Activated CD4-positive, alpha-beta T cell treated with anti-CD3 and anti-CD28 coated beads for 36 hours (primary cell): ENCODE measurements at places on chromosomes 3 and 15.

GRCh38 chr3:27708250-27708649 is 13.9 kb downstream of the EOMES start:
- DNase-seq, result no peak

- peak; percentile 75 for DNase-seq
These were observed at the start of gene SLC49A4 for GRCh38 chr3:122794779-122795673. SLC49A4 (plus strand) TSS chr3:122795069; CDS start chr3:122795193, 124 bp downstream.

GRCh38 chr15:100275641-100276040 is 66.1 kb downstream of the ADAMTS17 start:
- DNase-seq, result no peak

- no peak for DNase-seq
These were observed 32.9 kb downstream of the PIK3CA start for GRCh38 chr3:179181021-179181472.

DNA sequence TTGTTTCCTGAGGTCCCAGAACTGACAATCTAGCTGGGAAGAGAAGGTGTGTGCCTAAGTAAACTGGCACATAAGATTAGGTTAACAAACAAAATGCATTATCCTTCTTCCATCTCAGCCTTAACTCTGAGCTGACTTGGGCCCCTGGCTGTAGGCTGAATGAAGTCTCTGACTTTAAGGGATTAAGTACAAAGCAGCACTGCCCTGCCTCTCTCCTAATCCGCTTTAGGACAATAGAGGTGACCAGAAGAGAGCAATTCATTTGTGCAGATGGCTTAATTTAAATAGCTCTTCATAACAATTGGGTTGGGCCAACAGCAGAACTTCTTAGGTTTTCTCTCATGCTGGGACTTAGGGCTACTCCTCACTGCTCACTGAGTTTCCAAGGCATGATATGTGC is 181.6 kb upstream of the SOX14 start:
- no peak for DNase-seq

GRCh38 chr15:64568765-64569164 is 108.4 kb downstream of the ZNF609 start:
- no peak for DNase-seq

GRCh38 chr3:154776549-154777225 is 303.4 kb upstream of the MME start:
- DNase-seq, result no peak

GRCh38 chr3:188489639-188490405 is 335.9 kb downstream of the LPP start:
- no peak for DNase-seq

GRCh38 chr3:66200147-66200546 is 20.7 kb upstream of the SLC25A26 start:
- no peak for DNase-seq

DNA sequence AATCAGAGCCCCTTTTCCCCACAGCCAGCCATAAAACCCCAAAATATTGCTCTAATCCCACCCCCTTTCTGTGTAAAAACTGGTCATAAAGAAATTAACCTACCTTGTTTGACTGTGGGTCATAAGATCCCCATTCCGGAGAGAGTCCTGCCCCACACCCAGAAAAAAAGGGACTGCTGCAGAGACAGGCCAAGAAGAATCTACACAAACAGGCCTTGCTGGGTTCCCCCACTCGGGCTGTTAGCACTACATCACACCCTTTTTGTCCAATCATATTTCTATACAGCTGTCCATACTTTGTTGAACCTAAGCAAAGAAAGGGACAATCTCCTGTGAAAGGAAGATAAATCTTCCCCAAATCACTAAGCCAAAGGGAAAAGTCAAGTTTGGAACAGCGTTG is 84.4 kb upstream of the MFGE8 start:
- DNase-seq, result no peak

GRCh38 chr15:33443708-33444107 is 132.9 kb downstream of the RYR3 start:
- no peak for DNase-seq

- DNase-seq, result no peak
These were observed 19.8 kb downstream of the ST3GAL6 start for GRCh38 chr3:98782824-98783500.

- no peak for DNase-seq
These were observed 130.7 kb downstream of the LRTM1 start for GRCh38 chr3:54797111-54797510.

DNA sequence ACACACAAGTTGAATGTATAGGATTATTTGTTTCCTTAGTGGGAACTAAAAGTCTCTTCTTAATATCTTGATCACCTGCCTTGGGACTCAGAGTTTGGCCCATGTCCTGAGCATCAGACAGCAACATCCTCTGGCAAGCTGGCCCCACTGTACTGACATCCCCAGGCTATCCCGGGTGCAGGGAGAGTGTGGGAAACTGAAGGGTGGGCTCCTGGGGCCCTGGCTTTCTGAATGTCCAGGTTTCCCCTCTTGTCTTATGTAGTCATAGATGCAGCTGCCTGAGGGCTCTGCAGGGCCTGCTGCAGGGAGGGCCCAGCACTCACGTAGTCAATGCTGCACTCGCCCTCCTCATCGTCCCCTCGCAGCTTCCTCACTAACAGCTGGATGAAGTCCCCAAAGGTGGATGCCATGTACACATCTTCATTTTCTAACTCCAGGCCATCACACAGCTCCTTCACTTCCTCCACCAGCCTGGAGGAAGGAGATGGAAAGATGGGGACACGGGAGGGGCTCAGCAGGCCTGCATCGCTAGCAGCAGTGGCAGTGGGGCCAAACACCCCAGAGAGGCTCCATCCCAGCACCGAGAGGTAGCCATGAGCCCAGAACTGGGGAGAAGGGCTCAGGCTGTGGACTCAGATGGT is 42.8 kb downstream of the ALDH1L1 start:
- no peak for DNase-seq

GRCh38 chr3:158098309-158098639 is 7.9 kb downstream of the SHOX2 start:
- no peak for DNase-seq

GRCh38 chr3:138833899-138834595 is 681 bp downstream of the PIK3CB start:
- peak; percentile 73 for DNase-seq

DNA sequence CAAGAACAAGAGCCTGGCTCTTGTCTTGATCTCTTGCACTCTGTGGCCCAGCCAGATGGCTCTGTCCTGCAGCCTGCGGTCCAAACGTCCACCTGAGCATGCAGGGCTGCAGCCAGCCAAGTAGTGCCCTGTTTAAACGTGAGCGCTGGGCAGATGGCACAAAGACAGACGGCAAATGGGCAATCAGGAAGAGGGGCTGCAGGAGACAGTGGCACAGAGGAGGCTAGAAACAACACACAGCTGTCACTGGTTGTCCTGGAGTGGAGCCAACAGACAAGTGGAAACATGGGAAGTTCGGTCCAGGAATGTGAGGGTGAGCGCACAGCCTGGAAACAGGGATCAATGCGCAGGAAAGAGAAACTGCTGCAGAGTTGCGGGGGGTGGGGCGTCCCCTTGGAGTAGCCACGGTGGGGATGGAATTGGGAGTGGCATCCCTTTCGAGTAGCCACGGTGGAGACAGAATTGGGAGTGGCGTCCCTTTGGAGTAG is 10.7 kb upstream of the ZXDC start:
- DNase-seq, result no peak

DNA sequence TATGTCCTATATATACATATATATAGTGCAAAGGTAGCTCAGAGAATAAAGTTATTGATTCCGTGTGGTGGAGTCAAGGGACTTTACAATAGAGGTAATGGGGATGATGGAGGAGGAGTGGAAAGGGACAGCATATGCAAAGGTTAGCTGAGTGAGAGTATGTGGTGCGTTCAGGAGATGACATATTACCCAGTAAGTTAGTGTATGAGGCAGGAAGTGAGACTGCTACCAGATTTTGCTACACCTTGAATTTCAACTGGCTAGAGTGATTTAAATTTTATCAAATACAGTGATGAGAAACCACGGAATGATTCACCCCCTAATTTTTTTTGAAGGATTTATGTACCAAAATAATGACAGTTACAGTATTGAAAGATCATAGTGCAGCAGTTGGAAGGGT is 2.8 kb downstream of the ACTL6A start:
- DNase-seq, result peak; percentile 18

- peak; percentile 63 for DNase-seq
These were observed 34.8 kb upstream of the RASA2 start for GRCh38 chr3:141452045-141452444.

- no peak for DNase-seq
These were observed 308.5 kb downstream of the ROBO2 start for GRCh38 chr3:77348244-77348855.

DNA sequence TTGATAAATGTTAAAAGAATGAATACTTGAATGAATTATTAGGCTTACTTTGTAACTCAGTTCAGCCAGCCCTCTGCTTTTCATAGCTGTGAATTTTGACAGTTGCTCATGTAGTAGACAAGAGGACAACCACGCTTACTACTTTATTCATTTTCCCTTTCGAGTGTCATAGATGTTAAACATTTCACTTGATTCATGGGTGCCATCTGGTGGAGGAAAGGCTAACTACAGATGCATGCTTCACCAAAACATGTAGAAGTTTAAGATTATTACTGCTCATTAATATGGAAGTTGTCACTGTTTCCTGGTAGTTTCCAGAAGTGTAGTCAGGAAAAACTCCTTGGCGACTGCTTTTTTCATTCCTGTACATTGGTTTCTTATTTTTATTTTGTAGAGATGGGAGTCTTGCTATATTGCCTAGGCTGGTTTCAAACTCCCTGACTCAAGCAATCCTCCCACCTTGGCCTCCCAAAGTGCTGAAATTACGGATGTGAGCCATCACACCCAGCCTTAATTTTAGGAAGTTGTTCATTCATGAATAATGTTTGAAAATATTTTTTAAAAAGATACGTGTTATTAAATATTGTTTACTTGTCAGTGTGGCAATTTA is 163.2 kb downstream of the B3GALNT1 start:
- DNase-seq, result peak; percentile 82

DNA sequence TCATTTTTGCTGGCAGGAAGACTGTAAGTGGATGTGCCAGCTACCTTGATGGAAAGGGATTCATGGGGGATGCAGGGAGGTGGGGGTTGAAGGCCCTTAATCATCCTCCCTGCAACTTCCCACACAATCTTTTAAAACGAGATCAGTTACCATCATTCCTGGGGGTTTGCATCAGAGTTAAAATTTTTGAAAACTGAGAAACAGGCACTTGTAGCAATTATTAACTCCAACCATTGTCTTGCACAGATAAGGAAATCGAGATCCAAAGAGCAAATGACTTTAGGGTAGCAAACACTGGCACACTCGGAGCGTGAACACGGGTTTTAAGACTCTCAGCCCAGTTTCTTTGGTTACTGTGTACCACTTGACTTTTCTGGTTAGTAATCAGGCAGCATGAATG is 41.9 kb downstream of the GPD1L start:
- DNase-seq, result no peak

DNA sequence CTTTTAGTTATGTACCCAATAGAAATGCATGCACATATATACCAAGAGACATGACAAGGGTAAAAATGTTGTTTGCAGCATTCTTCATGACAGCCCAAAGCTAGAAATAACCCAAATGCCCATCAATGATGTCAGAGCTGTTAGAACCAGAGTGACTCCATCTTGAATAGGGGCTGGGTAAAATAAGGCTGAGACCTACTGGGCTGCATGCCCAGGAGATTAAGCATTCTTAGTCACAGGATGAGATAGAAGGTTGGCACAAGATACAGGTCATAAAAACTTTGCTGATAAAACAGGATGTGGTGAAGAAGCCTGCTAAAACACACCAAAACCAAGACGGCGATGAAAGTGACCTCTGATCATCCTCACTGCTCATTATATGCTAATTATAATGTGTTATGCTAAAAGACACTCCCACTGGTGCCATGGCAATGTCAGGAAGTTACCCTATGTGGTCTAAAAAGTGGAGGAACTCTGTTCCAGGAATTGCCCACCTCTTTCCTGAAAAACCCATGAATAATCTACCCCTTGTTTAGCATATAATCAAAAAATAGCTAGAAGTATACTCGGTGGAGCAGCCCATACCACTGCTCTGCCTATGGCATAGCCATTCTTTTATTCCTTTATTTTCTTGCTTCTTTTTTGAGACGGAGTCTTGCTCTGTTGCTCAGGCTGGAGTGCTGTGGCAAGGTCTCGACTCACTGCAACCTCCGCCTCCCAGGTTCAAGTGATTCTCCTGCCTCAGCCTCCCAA is 32.9 kb downstream of the ZBTB11 start:
- peak; percentile 67 for DNase-seq

DNA sequence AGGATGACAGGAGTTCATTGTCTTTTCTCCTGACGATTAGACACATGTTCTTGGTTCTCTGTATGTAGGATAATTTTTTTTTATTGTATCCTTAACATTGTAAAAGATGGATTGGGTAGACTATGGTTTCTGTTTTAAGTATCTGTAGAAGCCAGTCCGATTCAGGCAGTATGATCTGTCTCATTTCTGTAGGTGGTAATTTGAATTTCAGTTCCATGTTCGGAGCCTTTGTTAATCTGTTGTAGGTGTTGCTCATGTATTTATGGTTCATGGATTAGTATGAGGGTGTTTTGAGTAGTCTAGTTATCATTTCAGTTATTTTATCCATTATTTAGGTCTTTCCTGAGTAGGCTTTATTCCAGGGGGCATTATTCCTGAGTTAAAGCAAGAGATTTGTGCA is 32.4 kb upstream of the MME start:
- no peak for DNase-seq

DNA sequence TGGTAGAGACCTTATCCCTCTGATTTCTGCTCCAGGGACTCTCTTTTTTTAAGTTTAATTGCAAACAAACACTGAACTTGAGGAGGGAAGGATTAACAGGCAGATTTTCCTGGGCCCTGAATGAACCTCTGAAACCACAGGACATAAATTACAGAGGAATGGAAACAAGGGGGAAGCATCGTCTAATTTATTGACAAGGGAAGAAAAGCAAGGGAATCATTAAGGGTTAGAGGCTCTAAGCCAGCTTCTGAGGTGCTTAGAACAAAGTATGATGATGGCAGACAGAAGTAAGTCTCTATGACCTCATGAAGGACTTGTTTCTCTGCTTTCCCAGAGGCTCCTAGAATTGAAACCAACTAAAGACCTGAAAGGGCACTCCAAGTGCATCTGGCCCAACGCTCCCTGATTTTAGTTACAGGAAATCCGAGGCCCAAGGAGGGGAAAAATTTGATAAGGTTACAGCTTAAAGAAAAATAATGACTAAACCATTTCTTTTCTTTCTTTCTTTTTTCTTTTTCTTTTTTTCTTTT is 244.7 kb upstream of the NR2E3 start:
- no peak for DNase-seq

DNA sequence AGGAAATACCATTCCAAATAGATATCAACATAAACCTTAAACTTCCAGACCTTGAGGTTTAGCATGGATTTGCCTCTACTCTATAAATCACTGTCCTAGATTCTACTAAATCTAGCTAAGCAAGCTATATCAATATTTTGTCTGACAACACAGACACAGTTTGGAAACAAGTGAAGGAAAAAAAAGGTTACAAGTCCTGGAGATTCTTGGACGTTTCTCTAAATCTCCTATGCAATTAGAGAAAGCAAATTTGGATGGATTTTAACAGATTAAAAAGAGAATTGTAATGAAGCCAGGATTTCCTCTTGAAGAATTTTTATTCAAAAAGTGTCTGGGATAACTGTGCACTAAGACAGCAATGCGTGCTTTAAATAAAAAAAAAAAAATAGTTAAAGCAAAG is 441.1 kb upstream of the DPH6 start:
- DNase-seq, result no peak
